Effector CD4-positive, alpha-beta T cell (primary cell): ENCODE measurements at places on chromosomes 5 and 9.

GRCh38 chr5:110354311-110354710 is 372.2 kb downstream of the TMEM232 start:
- no peak for DNase-seq

GRCh38 chr5:149172261-149172660 is 31.0 kb downstream of the ABLIM3 start:
- DNase-seq, result no peak

- no peak for DNase-seq
Observed at GRCh38 chr9:77949751-77950436, 81.7 kb downstream of the GNAQ start.

DNA sequence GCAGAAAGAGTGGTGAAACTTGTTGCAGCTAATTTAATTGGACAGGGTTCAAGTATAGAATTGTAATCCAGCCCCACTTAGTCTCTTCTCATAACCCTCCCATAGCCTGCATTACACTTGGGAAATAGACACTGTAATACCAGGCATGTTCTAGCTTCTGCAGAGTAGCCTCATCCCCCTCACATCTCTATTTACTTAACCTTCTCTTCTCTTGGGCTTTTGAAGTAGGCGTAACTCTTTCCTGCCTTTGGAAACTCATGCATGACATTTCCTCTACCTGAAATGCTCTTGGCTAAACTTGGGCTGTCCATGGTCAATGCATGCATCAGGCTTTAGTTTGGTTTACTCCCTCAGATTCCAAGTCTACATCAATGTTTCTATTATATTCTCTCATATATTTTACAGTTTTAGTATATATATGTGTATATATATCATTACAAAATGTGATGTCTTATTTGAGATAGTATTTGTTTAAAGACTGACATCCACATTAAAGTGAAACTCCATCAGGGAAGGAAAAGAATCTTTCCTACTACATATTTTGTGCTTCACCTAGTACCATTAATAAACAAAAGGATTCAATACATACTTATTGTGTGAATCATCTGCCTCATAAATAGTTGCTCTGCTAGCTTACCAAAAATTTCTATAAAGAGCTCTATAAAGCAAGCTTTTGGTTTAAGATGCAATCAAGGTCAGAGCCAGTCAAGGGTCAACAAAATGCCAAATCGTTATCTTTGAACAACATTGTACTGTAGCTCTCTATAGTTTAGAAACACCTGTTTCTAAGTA is 1158.0 kb downstream of the MAT2B start:
- DNase-seq, result no peak

GRCh38 chr5:124395287-124395686 is 351.2 kb downstream of the ZNF608 start:
- no peak for DNase-seq

DNA sequence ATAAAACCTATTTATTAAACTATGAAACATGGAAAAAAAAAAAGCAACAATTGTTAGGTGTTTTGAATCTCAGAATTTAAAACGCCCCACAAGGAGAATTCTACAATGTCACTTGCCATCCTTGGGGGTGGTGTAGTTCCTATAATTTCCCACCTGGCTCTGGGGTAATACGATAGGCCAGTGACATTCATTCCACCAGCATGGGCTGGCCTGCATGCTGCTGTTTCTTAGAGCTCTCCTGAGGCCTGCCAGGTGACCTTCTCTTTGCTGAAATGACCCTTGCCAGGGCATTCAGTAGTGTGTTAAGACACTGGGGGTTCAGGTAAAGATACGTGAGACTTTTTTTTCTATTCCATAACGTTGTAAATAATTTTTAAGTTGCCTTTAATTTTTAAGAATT is 10.0 kb upstream of the ARHGEF28 start:
- DNase-seq, result no peak

- DNase-seq, result no peak
Observed at GRCh38 chr5:56647099-56647850, 168.1 kb upstream of the MAP3K1 start.

DNA sequence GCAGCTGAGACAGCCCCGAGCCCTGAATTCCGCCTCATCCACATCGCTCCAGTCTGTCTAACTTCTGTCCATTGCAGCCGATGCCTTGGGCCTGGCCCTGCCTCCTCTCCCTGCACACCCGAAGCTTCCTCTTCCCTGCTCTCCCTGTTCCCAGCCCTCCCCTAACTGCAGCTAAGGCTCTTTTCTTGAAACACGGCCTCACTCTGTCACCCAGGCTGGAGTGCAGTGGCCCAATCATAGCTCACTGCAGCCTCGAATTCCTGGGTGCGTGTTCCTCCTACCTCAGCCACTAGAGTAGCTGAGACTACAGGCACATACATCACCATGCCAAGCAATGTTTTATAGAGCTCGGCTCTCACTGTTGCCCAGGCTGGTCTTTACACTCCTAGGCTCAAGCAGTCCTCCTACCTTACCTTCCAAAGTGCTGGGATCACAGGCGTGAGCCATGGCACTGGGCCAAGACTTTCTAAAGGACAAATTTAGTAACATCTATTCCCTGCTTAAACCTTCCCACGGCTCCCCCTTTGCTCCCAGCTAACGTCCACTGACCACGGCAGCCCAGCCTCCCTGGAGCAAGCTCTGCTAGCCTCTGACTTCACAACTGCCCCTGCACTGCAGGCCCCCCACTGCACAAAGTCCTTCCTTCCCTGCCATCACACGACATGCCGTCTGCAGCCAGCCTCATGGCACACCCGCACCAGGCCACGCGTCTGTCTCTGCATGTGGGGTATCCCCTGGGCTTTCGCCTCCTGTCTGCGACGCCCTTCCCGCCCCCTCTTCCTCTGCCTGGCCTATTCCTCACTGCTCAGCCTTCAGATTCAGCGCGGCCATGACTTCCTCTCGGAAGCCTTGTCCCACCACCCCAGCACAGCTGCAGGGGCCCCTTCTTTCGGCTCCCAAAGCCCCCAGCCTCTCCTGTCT is 28.6 kb downstream of the LAMC3 start:
- no peak for DNase-seq

GRCh38 chr9:97064176-97064575 is 25.2 kb upstream of the CTSV start:
- DNase-seq, result no peak

- no peak for DNase-seq
Observed at GRCh38 chr5:113068559-113068958, 92.0 kb downstream of the DCP2 start.

DNA sequence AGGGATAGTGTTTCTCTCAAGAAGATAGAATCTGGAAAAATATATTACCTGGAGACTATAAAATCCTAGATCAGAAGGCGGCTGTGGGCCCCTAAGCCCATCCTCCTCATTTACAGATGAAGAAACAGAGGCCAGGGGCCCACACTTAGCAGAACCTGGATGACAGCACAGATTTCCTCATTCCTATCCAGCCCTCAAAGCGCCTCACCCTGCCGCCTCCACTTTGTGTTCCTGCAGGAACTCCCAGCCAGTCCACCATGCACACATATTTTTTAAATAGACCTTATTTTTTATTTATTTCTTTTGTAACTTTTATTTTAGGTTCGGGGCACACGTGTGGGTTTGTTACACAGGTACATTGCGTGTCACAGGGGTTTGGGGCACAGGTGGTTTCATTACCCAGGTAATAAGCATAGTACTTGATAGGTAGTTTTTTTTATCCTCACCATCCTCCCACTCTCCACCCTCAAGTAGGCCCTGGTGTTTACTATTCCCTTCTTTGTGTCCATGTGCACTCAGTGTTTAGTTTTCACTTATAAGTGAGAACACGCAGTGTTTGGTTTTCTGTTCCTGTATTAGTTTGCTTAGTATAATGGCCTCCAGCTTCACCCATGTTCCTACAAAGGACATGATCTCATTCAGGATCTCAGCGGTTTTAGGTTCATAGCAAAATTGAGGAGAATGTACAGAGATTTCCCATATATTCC is 85.5 kb upstream of the MAP1B start:
- DNase-seq, result no peak

DNA sequence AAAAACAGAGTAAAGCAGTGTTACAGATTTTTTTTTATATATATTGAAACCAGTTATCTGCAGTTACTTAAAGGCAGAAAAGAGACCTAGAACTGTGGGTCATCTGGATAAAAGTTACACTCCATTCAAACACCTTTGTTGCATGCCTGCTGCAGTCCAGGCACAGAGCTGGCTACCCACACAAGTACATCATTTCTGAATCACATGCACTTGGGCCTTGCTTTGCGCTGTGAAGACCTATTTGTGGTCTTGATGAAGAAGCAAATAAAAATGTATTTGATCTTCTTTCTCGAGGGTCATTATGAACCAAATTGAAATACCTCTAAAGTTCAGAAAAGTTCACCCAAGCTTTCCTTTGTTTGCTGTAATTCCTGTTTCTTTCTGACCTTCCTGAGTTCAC is 503.0 kb upstream of the ZNF608 start:
- no peak for DNase-seq

- no peak for DNase-seq
Observed at GRCh38 chr5:138743484-138743883, 9.7 kb upstream of the CTNNA1 start.

DNA sequence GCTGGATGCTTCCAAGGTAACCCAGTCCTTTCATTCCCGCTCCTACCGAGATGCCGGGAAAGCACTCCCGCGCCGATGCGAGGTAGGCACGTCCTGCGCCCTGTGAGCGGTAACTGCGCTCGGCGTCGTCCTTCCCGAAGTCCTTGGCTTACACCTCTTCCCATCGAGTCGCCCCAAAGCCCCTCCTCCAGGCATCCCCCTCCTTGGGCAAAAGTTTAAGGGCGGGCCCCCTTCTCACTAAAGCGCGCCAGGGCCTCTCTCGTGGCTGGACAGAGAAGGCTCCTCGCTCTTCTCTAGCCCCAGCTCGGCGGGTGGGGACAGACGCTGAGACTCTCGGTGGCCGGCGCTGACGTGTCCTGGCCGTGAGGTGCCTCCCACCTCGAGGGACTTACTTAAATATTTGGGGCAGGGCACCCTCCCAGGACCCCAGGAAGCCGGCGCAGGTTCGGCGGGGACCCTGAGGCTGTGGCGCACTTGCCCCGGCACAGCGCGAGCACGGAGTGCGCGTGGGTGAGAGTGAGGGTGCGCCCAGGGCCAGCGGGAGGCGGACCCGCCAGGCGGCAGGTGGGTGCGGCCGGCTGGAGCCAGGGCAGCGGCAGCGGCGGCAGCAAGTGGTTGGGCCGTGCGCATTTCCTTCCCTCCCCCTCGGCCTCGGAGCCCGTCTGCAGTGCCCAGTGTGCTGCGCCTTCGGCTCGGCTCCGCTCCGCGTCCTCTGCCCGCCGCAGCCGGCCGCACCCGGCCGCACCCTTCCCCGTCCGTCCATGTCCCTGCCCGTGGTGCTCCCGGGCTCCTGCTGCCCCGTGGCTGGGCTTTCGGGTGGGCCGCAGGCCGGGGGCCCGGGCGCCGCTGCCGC is at the start of gene ENTREP1:
TSS of gene ENTREP1 (plus strand) at position 667 of the 853 bp plus-strand sequence. CDS start at position 762, 95 bp downstream.
- no peak for DNase-seq

- no peak for DNase-seq
Observed at GRCh38 chr9:21682981-21683380, 119.5 kb upstream of the MTAP start.

DNA sequence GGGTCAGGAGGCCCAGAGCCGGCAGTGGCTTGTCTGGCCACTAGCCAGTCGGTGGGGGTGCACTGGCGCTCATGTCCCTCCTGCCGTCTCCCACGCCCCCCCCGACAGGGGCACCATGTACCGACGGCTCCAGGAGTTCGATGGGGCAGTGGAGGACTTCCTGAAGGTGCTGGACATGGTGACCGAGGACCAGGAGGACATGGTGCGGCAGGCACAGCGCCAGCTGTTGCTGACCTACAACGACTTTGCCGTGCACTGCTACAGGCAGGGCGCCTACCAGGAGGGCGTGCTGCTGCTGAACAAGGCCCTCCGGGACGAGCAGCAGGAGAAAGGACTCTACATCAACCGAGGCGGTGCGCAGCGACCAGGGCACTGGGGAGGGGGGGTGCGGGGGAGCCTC is 8.1 kb downstream of the TTC16 start:
- no peak for DNase-seq

GRCh38 chr9:127245637-127246164 is 18.9 kb upstream of the GARNL3 start:
- DNase-seq, result no peak

DNA sequence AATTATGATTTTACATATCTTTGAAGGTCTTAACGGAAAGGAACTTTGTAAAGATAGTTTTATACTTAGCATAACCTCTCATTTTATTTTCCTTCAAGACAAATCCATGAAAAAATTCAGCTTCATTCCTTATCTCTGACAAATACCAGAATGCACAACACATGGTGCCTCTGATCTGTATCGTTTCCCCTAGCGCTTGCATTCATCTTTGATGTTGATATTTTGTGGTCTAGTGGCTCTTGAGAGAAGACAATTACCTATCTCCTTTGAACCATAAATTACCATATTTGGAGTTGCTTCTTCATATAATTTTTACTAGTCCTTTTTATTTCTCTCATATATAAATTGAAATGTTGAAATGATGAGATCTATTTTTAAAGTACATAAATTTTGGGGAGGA is 551.3 kb downstream of the PDE4D start:
- no peak for DNase-seq

GRCh38 chr9:96131825-96132224 is 170.2 kb downstream of the HSD17B3 start:
- no peak for DNase-seq

DNA sequence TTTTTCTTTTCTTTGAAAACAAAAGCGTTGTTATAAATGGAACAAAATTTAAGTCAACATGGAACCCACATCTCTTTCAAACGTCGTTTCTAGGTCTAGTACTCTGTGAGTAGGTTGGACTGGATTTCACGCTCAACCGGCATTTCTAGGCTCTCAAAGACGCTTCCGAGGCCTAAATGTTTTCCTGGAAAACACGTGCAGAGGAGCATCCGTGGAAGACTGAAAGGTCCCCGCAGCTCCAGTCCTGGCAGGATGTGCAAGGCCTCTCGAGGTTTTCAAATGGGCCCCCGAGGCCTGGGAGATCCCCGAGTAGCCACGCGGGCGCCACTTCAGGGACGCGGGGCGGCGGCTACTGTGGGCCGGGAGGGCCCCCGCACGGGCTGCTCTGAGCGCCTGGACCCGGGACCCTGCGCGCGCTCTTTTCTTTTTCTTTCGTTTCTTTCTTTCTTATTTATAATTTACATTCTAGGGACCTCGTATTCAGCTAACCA is 4.2 kb upstream of the IRX2 start:
- no peak for DNase-seq

- no peak for DNase-seq
Observed at GRCh38 chr5:178808886-178809285, 50.9 kb upstream of the ZNF354B start.

GRCh38 chr5:130135506-130135905 is 231.2 kb downstream of the CHSY3 start:
- no peak for DNase-seq

DNA sequence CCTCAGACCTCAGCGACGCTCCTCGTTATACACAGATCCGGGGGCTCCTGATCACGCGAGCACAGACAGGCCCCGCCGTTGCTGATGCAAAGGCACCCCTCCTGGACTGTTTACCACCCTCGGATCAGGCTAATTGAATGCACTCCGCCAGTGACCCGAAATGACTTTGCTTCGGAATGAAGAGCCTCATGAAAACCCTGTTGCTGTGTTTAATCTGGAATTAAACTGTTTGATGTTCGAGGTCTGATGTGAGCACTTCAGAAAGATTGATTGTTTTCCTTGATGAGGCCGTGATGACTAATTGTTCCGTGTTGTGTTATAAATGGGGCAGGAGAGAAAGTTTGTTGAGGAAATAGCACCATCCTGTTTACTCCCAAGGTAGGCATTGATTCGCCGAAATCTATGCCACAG is 190.5 kb upstream of the PPP1R26 start:
- DNase-seq, result no peak
